ENCODE measurements at places on chromosomes 4 and X.

DNA sequence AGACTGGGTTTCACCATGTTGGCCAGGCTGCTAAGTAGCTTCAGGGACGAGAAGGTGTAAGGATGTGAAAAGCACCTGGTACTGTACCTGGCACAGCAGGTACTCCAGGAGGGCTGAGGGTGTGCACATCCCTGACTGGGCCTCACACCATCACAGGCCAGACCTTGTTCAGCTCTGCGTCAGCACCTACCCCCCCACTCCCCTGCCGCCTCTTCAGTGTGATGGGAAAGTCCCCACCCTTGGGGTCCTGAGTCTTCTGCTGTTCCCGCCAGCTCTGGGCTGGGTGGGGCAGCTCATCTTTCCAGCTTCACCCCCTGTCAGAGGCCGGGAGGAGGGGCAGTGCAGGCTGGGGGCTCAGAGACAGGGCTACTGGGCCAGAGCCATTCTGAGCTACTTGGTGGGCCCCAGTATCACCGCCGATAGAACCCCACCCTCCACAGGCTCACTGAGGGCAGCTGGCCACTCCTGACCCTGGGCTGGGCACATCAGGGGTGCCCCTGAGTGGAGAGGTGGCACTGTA, 6.7 kb upstream of the SH3BP2 start:
- DNase-seq = no peak

GRCh38 chr4:100042235-100042634, 92.2 kb upstream of the H2AZ1 start:
- no peak for DNase-seq

GRCh38 chr4:53186714-53187358, 179.0 kb downstream of the SCFD2 start:
- DNase-seq = no peak

GRCh38 chr4:15233626-15234025, 194.2 kb upstream of the C1QTNF7 start:
- DNase-seq = no peak

DNA sequence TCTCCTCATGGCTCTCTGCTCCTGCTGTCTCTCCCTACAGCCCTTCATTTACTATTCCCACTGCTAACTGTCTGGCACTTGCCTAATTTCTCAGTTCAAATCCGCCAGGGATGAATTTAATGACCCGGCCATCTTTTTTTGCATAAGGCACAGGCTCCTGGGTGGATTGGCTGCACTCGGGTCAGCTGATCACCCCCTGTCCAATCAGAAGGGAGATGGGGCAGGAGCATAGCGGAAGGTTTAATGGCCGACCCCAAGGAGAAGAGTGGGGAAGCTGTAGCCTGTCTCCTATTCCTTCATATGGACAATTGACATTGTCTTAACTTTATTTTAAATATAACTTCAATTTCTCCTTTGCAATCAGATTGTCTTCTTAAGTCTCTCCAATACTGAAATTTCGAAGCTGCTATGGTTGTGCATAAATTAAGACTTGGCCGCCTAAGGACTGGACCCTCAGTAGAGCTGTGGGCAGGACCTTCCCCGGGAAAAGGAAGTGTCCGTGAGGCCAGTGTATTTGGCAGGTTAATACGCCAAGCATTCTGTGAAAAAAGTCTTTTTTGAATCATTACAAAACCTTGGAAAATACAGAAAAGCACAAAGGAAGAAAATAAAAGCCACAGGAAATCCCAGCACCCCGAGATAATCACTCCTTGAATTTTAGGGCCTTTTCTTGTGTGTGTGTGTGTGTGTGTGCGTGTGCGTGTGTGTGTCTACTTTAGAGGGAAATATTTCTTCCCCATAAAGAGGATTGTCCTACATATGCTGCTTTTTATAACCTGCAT, 55.5 kb downstream of the SMIM20 start:
- DNase-seq = no peak

GRCh38 chr4:182203872-182204411, 39.3 kb upstream of the TENM3 start:
- no peak for DNase-seq
